Calu3 (cell line): ENCODE measurements at places on chromosomes 2 and 18. TPM values are rescaled to one million over a fixed set of nuclear protein-coding genes. Genes with fewer than 3 reads are reported as not detected.

DNA sequence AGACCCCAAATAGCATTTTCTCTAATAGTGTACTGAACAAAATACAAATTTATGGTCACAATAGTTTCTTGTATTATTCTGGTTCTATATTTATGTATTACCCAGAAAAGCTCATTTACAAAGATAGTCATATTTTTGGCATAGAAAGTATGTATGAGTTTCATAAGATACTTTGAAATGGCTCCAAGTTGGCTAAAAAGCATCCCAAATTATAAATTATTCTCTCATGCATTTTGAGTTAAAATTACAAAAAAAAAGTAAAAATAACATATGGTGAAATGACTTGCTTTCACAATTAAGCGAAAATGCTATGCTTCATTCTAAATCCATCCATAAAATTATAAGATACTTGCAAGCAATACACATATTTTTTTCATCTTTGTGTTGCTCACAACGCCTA, 530.7 kb downstream of the ZNF804A start:
- DNase-seq = no peak

- DNase-seq = no peak
These were observed 23.5 kb downstream of the SLC8A1 start for GRCh38 chr2:40428439-40428838.

Gene C1QL2
- not detected in 2 replicates for total RNA-seq

Gene GPC1
- 41.8 and 51.5 TPM in 2 replicates for total RNA-seq

DNA sequence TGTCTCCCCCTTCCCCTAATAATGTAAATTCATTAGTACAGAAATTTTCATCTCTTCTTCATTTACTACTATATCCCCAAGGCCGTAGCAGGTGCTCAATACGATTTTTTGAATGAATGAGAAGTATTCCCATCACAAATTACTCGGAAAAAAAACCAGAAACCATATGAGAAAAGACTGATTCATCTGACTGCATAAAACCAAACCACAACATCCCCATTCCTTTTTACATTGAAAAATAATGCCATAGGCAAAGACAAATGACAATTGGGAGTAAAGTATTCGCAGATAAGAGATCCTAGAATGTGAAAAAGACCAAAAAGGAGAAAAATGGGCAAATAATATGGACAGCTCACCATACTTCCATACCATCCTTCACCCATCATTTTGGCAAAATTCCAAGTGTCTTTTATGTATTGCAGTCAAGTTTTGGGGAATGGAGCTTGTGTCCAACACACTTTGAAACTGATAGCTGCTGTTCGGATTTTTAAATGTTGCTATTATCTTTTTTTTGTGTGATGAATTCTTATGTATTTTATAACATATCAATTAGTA, 1.5 kb downstream of the ZC3H8 start:
- no peak for DNase-seq
